ENCODE measurements at places on chromosomes 2 and 18.

DNA sequence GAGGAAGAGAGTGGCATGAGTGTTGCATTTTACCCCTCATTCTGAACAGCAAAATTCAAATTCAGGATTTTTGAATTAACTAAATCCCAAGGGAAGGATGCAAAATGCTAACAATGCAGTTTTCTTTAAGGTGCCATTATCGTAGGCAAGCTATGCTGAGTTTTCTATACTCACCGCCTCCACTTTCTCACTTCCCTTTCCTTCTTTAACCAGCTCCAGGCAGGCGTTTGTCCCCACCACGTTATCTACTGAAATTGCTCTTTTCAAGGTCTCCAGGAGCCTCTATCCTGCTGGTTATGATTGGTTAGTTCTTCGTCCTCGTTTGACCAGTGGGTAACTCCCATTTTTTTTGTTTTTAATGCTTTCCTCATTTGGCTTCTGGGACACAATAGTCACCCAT is 1.8 kb upstream of the CPO start:
- no peak for DNase-seq

DNA sequence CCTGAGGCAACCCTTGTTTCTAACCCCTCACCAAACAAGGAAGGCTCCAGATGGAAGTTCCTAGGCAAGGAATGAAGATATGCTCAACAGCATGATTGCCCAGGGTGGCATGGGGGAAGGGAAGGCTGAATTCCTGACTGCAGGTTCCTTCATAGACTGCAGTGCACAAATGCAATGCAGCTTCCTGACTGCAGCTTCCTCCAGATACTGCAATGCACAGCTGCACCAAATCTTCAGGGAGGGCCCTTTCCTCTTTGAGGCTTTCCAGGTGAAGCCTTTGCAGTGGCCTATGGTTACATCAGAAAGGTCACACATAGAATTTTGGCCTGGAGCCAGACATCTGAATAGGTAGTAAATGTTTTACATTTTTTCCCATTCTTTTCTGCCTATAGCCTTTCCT is 58.8 kb upstream of the DYNAP start:
- no peak for DNase-seq

- peak; percentile 73 for DNase-seq
Observed at GRCh38 chr2:207148020-207148419, 17.7 kb downstream of the KLF7 start.

DNA sequence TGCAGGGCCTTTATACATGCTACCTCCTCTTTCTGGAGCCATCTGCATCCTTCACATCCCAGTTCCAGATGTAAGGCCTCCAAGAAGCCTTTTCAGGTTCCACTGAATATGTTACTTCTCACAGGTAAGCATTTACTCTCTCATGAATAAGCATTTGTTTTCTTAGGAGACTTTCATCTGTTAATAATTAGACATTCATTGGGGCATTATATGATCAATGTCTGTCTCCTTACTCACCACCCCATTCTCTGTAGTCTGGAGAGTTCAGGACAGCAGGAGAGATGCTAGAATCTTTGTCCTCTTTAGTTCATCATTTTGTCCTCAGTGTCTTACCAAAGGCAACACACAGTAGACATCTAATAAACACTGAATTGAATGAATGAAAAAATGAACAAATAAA is 185.7 kb downstream of the NCKAP5 start:
- DNase-seq, result no peak

DNA sequence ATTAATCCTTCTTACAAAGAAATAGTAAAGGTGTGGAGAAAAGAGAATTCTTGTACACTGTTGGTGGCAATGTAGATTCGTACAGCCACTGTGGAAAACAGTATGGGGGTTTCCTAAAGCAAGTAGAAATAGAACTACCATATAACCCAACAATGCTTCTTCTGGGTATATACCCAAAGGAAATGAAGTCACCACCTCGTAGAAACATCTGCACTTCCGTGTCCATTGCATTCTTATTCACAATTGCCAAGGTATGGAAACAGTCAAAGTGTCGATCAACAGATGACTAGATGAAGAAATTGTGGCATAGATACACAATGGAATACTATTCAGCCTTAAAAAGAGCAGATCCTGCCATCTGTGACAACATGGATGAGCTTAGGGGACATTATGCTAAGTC is 93.4 kb upstream of the TGIF1 start:
- no peak for DNase-seq

DNA sequence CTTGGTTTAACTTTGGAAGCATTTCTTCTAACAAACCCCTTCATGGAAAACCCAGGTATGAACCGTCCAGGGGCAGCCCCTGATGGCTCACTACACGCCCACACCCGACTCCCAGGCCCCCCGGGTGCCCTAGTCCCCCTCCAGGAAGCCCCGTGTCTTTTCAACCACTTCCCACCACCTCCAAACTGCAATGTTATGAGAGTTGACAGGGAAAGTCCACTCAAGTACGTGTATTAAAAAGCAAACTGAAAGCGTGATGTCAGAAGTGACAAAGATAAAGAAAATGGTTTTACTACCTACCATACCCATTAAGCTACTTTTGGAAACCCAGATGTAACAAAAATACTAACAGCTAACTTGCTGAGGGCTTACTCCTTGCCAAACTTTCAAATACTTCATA is 51.5 kb downstream of the L3MBTL4 start:
- DNase-seq, result no peak

GRCh38 chr2:206736935-206737334 is 18.7 kb upstream of the DYTN start:
- no peak for DNase-seq

GRCh38 chr2:204261846-204262245 is 283.4 kb upstream of the PARD3B start:
- DNase-seq, result no peak

- no peak for DNase-seq
Observed at GRCh38 chr18:43484710-43485109, 207.4 kb upstream of the SYT4 start.

DNA sequence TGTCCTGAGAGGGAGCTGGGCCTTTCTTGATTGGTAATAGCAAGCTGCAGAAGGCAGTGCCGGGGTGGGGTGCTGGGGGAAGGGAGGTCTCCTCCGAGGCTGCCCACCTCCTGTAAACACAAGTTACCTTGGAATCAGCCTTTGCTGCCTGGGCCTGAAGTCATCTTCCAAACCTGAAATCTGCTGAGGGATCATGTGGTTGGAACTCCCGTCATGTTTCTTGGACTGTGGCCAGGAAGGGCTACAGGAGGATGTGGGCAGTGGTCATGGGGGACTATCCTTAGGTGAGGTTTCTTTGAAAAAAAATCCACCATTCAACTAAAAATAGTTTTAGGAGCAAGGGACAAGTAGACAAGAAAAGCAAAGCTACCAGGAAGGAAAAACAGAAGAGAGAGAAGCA is 74.2 kb downstream of the CDK15 start:
- peak; percentile 61 for DNase-seq

DNA sequence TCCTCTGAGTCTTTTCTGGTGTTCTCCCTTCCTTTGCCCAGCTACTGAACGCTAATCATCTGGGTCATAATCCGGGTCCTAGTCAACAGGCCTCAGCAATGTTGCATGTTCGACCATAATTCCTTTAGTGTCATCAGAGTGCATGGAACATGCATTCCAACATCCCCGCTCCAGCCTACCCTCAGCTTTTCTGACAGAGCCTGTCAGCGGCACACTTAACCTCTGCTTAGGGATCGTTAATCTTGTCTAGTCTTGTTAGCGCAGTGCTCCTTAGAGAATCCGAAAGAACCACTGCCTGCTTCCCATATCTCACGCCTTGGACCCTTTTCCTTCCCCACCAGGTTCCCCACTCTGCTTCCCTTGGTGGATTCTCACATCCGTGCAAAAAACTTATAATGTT is 767.9 kb upstream of the ID2 start:
- DNase-seq, result no peak

GRCh38 chr2:31467426-31467825 is 52.9 kb upstream of the XDH start:
- no peak for DNase-seq

- peak; percentile 76 for DNase-seq
Observed at GRCh38 chr2:109398366-109399015, 215.3 kb downstream of the SEPTIN10 start.

GRCh38 chr2:172972005-172972619 is 103.5 kb upstream of the MAP3K20 start:
- no peak for DNase-seq

- no peak for DNase-seq
Observed at GRCh38 chr18:43547456-43547855, 270.2 kb upstream of the SYT4 start.

DNA sequence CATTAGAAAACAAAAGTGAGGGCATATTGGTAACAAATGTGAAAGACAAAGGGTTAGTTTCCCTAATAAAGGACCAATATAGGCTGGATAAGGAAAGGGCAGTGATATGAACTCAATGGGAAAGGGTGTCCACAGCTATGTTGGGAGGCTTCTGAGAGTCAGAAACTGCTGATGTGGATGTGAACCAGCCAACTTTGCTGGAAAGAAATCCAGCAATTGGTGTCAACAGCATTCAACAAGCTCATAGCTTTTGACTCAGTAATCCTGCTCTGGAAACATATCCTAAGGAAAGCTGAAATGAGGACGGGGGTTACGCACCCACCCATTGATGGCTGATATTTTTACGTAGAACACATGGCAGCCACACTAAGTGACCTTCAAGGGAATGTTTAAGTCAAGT is 63.7 kb downstream of the ARL4C start:
- no peak for DNase-seq

GRCh38 chr18:21933931-21934765 is 193.6 kb downstream of the MIB1 start:
- no peak for DNase-seq

DNA sequence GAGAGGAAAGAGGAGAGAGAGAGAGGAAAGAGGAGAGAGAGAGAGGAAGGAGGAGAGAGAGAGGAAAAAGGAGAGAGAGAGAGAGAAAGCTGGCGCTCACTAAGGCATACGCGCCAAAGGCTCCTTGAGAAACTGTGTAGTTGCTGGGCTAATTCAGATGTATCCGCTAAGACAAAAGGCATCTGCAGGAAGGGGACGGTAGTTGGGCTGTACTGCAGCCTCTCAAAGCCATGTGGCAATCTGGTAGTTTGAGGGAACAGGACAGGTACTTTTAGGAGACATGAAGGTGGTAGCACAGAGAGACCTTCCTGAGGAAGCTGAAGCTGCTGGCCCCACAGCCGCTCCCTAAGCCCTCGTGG is 31.6 kb downstream of the THNSL2 start:
- DNase-seq, result no peak

DNA sequence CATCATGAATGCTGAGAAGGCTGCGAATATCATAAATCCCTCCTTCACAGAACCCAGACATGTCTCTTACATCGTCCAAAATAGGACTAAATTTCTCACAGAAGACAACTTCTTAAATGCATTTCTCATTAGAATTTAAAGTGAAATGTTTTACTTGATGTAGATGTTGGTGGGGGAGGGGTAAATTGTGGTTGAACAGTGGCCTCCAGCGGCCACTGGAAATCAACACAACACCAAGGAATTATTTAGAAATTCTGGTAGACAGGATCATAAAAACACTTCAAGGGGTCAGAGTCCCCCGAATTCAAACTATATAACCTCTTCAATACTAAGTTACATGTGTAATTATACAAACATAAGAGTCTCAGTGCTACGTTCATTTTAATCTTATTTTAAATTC is 135.9 kb downstream of the ABCA12 start:
- DNase-seq, result peak; percentile 50

GRCh38 chr2:50831676-50832075 is 200.3 kb downstream of the NRXN1 start:
- no peak for DNase-seq

DNA sequence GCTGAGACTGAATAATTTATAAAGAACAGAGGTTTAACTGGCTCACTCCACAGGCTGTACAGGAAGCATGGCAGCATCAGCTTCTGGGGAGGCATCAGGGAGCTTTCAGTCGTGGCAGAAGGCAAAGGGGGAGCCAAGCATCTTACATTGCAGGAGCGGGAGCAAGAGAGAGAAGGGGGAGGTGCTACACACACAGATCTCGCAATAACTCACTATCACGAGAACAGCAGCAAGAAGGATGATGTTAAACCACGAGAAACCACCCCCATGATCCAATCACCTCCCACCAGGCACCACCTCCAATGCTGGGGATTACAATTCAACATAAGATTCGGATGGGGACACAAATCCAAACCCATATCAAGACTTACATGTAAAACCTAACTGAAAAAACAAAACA is 17.8 kb upstream of the MATN3 start:
- DNase-seq, result no peak
